Fibroblast of mammary gland (primary cell): ENCODE measurements at places on chromosomes 2 and 18.

- peak; percentile 33 for DNase-seq
These were observed 65.2 kb downstream of the POU3F3 start for GRCh38 chr2:104919127-104919526.

- no peak for DNase-seq
These were observed 257.7 kb downstream of the ANAPC1 start for GRCh38 chr2:111626037-111626864.

DNA sequence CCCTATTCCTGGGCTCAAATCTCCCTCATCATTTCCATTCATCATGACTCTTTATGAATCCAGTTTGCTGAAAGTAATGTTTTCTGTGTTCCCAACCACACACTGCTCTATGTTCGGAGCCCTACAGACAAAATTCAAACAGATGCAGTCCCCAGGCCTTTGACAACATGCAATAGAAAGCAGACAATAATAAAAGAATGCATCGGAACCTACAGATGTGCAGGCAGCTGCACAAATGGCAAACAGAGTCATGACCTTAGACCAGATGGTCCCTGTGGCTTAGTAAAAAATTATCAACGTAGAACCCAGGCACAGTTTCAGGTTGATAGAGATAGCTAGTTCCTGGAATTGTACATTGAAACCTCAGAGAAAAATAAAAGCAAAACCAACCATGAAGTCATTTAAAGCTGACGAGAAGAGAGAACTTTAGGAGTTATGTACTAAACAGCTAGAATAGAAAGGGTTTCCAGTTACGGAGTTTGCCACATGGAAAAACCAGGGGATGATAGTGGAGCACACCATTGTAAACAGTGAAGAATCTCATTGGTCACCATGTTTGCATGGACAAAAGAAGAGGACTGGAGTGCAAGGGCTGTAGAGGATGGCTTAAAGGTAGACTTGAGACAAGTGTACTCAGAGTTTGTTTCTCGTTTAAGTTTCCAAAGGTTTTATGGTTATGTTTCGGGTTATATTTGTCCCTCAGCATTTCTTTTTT lies 23.2 kb upstream of the ACVR1 start:
- no peak for DNase-seq

DNA sequence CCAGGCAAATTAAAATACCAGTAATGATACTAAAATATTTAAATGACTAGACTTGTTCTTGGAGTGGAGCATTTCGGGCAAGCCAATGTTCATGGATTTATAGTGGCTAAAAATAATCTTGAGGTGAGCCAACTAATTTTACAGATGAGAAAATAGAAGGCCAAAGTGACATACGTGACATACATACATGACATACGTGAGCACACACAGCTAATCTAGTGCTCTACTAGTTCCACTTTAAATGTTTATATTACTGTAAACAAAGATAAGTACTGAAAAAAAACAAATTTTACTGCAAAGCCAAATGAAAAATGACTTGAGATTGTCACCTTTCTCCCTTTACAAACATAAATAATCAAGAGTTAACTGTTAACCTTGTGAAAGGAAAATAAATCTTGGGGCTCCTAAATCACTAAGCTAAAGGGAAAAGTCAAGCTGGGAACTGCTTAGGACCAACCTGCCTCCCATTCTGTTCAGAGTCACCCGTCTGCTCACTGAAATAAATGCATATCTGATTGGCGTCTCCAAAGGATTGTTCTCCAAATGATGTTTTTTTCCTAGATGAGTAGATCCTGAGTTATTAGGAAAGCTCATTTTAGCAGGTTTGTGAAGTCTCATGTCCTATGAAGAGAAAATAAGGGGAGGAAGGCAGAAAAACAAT lies 96.7 kb downstream of the PMS1 start:
- no peak for DNase-seq

- no peak for DNase-seq
These were observed 53.7 kb downstream of the GPD2 start for GRCh38 chr2:156489750-156490465.
